ENCODE measurements at places on chromosomes 16 and 17.

DNA sequence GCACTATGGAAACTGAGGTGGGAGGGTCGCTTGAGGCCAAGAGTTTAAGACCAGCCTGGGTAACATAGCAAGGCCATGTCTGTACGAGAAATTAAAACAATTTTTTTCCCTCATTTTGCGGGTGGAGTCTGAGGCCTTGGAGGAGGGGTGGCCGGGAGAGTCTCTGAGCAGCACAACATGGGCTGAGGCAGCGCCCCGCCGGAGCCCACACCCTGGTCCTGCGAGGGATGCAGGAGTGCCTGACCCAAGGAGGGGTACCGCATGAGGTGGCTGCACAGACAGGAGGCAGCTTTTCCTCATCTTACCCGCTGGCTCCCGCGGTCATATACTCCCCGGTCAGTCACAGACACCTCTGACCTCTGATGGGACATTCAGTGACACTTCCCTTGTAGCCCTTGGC is 67.7 kb downstream of the MSI2 start:
- DNase-seq = no peak

- DNase-seq = no peak
Measured at GRCh38 chr16:87874639-87875427, 5.5 kb upstream of the SLC7A5 start.

DNA sequence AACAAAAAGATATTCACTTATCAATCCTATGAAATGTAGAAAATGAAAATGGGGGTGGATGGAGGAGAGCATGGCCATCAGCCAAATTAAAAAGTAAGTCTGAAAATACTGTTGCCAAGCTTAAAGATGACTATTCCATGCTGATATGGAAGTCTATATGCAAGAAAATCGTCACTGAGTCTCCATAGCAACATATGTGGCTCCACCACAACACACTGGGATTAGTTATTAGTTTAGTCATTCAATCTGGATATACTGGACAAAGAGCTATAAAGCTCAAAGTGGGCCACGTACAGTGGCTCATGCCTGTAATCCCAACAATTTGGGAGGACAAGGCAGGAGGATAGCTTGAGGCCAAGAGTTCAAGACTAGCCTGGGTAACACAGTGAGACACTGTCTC is 24.7 kb upstream of the PSMD7 start:
- DNase-seq = no peak

DNA sequence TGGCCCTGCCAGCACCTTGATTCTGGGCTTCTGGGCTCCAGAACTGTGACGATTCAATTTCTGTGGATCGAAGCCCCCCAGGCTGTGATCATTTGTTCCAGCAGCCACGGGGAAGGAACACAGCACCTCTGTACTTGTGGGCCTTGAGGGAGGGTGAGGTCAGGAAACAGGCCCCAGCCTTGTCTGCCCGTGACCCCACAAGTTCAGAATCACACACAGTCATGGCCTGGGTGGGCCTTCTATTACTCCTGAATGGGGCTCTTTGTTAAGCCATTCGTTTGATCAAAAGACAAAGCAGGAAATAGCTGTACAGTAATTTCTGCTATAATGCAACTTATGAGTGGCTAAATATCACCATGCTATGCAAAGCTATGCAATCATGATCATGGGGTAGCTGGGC is 10.1 kb downstream of the ST6GALNAC2 start:
- no peak for DNase-seq

- peak; percentile 75 for DNase-seq
Measured at GRCh38 chr16:66364117-66364958, 2.2 kb upstream of the CDH5 start.

DNA sequence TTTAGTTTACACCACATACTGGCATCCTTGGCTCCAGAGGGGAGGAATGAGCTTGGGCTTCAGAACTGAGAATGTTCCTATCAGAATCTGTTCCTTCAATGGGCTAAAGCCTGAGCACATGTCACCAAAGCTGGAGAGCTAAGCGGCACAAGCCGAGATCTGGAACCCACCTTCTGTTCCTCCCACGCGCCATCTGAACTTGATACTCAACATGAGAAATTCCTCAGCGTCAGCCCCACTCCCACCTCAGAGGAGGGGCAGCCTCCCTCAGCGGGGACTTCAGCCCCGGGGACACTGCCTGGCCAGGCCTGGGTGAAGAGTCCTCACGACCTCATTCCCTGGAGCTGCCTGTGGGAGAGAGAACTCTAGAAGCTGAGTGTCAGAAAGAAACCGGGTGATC is 22.8 kb upstream of the SLC47A1 start:
- DNase-seq = no peak

GRCh38 chr17:70905796-70906195 is 736.5 kb downstream of the KCNJ2 start:
- DNase-seq = peak; percentile 89

DNA sequence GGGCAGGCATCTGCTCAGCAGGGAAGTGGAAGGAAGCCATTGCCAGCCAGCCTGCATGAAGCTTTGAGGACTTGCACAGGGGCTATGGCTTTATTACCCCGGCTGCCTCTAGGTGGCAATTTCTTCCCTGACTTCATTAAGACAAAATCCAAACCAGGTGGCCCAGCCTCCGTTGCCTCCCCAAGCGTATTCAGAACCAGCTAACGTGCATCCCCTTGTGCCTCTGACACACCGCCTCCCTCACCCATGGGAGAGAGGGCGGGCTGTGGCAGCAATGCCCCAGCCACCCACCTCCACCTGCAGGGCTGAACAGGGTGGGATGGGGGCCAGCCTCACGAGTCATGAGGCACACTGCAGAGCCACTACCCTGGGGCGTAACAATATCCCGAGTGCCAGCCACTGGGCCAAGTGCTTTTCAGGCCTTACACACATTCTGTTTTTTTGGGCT is 6.8 kb downstream of the KIFC3 start:
- peak; percentile 60 for DNase-seq

GRCh38 chr17:76182016-76182764 is 41.1 kb upstream of the FOXJ1 start:
- DNase-seq = peak; percentile 93

DNA sequence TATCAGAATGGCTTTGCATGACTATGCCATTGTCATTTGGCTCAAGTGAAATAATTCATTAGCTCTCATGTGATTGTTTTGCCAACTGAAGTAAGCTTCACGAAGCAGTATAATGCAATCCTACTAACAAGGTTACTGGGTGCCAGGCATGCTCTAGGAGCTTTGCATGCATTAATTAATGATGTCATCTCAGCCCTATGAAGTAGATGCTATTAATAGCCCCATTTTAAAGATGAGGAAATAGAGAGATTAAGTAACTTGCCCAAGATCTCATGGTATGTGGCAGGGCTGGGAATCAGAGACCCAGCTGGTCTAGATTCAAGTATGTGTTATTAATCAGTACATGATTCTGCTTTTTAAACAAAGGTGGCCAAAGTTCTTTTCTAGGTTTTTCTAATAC is 14.1 kb downstream of the KRT39 start:
- peak; percentile 67 for DNase-seq

- DNase-seq = no peak
Measured at GRCh38 chr17:76654408-76654807, 10.9 kb upstream of the ST6GALNAC1 start.

DNA sequence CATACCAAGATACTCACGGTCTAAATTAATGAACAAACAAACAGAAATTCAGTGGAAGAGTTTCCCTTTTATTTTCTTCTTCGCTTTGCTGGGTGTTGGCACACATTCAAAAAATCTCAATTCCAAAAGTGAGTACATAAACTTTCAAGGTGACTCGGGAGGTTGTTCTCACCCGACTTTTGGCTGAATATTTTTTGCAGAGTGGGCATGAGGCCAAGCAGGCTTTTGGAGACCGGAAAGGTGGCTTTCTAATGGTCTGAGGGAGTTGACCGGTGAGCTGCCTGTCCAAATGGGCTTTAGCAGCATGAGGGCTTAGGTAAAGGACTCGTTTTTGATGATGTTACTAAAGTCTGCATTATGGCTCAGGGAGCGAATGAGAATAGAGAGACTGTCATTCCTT is 318.7 kb downstream of the CPPED1 start:
- no peak for DNase-seq

- DNase-seq = peak; percentile 74
Measured at GRCh38 chr17:78176548-78177025, 8.2 kb downstream of the SYNGR2 start.

DNA sequence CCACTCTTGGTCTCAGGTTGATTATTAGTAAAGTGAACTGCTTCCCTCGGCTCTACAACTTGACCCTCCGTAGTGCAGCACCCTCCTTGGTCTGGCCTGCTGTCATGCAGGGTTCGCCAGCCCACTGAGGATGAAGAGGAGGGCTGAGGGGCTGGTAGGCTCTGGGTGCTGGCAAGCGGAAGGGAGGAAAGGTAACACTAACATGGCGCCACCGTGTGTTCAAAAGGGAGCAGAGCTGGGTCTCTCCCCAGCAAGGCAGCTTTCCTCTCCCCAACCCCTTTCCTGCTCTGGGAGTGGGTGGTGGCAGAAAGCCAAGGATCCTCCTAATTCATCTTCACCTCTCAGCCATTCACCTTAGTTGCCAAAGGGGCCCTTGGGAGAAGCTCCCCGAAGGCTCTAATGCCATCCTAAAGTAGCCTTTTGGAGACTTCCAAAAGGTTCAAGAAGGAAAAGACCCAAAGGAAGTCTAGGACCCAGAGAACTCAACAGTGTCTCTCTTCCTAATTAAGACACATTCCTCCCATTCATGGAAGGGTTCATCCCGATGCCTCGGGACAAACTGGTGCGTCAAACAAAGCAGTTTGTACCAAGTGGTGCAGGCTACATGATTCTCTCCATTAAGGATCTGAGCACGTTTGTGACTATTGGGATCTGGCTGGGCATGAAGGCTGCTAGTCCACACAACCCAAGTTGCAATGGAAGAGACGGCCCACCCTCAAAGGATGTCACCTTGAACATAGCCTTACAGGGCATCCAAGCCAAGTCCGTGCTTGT is 90.8 kb upstream of the TOB1 start:
- DNase-seq = peak; percentile 74

DNA sequence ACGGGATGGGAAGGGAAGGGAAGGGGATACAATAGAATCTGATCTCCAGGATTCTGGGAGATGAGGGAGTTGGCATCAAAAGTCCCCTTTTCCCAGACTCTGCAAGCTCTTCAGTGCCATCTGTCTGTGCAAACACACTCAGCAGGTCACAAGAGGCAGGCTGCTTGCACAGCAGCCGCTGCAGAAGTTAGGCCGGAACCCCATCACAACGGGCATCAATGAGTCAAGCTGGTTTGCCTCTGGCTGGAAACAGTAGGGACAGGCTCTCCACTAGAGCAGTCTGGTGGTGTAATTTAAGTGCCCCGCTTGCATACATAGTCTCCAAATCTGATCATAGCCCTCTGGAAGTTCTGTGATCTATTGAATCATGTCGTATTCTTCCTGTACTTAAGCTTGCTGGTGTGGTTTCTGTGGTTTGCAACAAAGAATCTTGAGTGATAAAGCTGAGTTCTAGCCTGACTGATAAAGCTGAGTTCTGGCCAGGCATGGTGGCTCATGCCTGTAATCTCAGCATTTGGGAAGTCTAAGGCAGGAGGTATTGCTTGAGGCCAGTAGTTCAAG is 33.7 kb upstream of the KDM8 start:
- peak; percentile 81 for DNase-seq

- peak; percentile 40 for DNase-seq
Measured at GRCh38 chr16:68936736-68937631, 93.7 kb downstream of the TANGO6 start.

DNA sequence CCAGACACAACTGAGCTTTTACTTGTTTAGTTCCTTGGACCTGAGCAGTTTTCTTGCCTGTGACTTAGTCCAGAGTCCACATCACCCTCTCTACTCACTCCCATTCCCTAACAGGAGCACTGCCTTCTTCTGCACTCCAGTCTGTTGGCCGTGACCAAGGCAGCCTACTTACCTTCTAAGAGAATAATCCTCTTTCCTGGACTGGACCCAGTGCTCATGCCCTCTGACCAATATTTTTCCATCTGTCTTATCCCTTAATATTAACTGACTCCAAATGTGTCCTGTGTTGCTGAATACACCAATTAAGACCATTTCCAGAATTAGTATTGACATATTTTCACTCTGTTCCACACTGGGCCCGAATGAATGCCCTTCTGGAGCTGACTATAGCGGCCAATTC is 681.0 kb upstream of the KIF2B start:
- no peak for DNase-seq

DNA sequence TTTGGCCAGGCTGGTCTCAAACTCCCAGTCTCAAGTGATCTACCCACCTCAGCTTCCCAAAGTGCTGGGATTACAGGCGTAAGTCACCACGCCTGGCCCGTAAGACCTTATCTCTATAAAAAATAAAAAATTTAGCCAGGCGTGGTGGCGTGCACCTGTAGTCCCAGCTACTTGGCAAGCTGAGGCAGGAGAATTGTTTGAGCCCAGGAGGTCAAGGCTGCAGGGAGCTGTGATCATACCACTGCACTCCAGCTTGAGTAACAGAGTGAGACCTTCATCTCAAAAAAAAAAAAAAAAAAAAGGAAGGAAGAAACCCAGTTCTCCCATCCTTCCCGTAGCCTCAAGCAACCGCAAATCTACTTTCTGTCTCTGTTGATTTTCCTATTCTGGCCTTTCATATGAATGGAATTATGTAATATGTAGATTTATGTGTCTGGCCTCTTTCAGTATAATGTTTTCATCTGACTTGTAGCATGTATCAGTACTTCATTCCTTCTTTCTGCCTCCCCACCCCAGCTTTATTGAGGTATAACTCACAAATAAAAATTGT is 11.2 kb downstream of the CASC3 start:
- no peak for DNase-seq

- DNase-seq = peak; percentile 58
Measured at GRCh38 chr16:80147026-80147655, 393.7 kb upstream of the DYNLRB2 start.

GRCh38 chr17:78525511-78526160 is 51.6 kb downstream of the DNAH17 start:
- no peak for DNase-seq

DNA sequence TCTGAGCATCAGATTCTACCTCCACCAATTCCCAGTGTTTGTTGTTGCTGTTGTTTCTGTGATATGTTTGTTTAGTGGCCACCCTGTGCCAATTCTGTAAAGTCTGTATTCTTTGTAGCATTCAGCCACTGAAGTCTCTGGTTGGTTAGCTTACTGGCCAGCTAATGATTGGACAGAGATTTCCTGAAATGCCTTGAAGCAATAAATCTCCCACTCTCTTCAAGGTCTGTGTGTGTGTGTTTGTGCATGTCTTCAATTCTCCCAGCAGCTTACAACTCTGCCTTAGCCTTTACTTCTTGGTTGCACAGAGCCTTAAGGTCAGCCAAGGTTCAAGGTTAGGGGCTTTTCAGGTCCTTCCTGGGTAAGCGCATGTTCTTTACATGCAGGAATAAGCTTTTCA is 38.2 kb downstream of the PRPSAP2 start:
- no peak for DNase-seq

DNA sequence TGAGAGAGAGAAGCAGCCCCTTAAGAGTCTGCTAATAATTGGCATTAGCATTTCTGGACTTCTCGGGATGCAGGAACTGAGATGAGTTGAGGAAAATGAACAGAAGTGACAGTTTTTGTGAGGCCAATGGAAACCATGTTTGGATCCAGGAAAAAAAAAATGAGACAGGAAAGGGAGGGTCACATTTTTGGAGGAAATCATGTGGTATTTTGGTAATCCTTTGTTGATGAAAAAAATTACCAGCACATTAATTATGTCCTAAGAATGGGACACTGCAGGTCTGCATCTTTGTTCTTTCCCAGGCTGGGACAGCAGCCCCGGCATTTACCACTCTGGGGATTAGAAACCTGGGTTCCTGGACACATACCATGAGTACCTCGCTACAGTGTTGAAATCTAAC is 109.9 kb upstream of the ZFHX3 start:
- no peak for DNase-seq
